Fibroblast of the aortic adventitia (primary cell): ENCODE measurements at places on chromosomes 5 and 9. TPM values are rescaled to one million over a fixed set of nuclear protein-coding genes. Genes with fewer than 3 reads are reported as not detected.

The CCDC152 gene
- 3.4 and 5.8 TPM in 2 replicates for total RNA-seq

The FBP2 gene
- total RNA-seq = not detected in 2 replicates

The SNX24 gene
- 16.8 and 26.5 TPM in 2 replicates for total RNA-seq

The KLHL3 gene
- 1.3 and 3.0 TPM in 2 replicates for total RNA-seq

The CDX1 gene
- total RNA-seq = 0.18 and 0.65 TPM in 2 replicates

- DNase-seq = no peak
Measured at GRCh38 chr9:129923589-129923988, 88.3 kb downstream of the USP20 start.

DNA sequence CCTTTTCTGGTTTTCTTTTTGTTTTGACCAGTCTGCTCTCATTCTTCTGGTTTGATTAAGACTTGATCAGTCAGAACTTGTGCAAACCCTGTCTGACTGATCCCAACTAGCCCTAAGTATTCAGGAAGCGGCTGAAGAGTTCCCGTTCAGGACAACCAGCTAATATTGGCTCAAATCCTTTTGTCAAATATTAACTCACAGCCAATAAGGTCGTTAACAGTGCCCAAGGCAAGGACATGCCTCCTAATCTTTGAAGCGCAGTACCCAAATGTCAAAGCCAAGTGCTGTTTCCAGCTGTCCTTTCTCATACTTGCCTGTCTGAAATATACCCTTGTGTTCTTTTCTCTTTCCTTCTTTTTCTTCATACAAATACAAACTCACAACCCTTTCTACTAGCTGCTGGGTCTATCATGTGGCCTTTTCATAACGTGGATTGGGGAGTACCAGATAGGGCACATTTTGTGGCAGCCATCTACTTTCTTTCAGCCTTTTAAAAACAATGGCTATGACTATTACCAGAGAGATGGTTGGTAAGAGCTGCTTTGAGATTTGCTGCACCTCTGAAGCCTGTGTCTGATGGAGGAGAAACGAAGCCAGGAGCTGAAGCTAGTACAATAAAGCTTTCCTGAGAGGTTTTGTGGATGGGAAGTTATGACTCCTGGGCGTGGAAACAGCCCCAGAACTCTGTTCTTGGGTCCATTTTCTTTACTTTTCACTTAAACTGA lies 266.4 kb upstream of the ZNF608 start:
- no peak for DNase-seq

DNA sequence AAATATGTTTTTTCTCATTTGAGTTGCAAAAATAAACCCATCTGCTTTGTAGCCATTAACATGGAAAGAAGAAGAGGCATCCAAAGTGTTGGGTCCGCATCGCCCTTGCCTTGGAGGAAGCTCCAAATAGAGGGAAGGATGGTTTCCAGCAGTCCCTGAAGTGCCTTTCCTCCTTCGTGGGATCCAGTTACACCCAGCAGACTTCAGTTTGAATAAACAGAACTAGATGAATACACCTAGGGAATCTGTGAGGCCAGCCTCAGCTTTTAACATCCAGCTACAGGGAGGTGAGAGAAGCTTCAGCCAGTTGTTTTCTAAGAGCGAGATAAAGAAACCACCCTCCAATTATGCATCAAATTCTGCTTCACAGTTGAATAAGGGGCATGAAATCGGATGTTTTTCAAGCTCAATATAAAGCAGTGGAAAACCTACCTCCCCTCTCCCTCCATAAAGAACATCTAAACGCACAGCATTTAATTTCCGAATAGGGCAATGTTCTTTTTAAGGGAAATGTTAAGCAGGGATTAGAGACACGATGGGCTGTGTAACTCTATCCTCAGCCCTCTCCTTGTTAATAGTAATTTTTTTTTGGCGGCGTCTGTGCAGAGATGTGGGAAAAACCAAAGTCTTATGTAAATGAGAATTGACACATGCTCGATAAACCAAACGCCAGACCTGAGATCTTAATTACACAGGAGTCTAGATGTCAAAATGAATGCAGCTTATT lies 264.7 kb downstream of the SLIT3 start:
- no peak for DNase-seq

GRCh38 chr5:141354900-141355469 lies at the start of gene PCDHGA4:
Gene PCDHGA4, plus strand, starts transcription at chr5:141355021. Its CDS starts 87 bp downstream, at chr5:141355108.
- peak; percentile 53 for DNase-seq

GRCh38 chr9:101639311-101639710 lies 44.5 kb upstream of the PPP3R2 start:
- DNase-seq = no peak

- peak; percentile 22 for DNase-seq
Measured at GRCh38 chr5:38650946-38651345, 94.5 kb upstream of the LIFR start.

GRCh38 chr9:98034593-98035546 lies 21.7 kb upstream of the NANS start:
- peak; percentile 78 for DNase-seq

- DNase-seq = no peak
Measured at GRCh38 chr9:82903503-82903902, 159.4 kb downstream of the RASEF start.
